ENCODE measurements at places on chromosomes 16 and 17.

DNA sequence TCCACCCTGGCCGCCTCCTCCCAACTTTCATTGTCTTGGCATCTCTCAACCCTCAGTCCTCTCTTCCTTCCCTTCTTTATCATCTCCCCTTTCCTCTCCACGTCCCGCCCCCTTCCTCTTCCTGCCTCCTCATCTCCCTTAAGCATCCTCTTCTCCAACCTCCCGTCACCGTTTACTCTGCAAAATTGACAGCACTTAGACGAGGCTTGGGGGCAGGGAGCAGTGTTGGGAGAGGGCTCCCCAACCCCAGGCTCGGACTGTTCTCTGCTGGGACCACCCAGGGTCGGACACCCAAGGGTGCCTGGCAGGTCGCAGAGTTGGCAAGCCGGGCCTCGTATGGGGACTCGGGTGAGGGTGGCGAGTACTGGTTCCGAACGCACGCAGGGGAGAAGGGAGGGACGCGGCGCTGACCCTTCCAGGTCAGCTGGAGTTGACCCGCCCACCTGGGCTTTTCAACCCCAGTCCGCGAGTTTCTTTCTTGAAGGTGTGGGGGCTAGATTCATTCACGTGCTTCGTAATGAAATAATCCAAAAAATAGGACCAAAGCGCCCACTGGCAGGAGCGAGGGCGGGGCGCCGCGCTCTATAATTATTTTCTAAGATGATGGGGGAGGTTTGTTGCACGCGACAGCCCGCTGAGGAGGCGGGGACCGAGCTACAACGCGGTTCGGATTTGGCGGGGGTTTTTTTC, 775 bp upstream of the PAGR1 start:
- peak; percentile 78 for DNase-seq

- no peak for DNase-seq
Measured at GRCh38 chr16:84842516-84843148, 22.8 kb downstream of the CRISPLD2 start.

DNA sequence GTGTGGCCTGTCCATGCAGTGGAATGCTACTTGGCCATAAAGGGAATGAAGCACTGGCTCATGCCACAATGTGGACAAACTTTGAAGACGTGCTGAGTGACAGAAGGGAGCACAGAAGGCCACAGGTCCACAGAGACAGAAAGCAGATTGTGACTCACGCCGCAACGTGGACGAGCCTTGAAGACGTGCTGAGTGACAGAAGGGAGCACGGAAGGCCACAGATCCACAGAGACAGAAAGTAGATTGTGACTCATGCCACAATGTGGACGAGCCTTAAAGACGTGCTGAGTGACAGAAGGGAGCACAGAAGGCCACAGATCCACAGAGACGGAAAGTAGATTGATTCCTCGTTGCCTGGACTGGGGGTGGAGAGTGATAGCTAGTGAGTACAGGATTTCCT, 19.2 kb downstream of the ZC3H18 start:
- no peak for DNase-seq

DNA sequence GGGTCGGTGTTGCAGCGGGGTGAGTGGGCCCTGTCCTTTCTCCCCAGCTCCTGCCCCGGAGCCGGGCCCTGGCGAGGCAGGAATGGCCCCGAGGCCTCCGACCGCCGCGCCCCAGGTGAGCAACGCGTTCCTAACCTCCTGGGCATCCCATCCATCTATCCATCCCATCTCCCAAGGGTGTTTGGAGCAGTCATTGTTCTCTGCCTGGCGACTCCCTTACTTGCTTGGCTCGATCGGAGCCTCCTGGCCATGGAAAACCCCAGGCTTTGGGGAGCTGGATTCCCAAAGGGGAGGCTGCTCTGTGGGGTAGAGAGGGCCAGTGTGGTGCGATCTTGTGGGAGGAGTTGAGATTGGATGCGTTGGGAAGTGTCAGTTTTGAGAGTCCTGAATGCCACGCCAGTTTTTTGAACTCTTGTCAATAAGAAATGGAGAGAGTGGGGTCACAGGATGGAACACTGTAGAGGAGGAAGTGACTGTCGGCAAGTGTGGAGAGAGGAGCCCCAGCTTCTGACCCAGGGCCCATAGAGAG, 684 bp downstream of the ZFP90 start:
- no peak for DNase-seq

DNA sequence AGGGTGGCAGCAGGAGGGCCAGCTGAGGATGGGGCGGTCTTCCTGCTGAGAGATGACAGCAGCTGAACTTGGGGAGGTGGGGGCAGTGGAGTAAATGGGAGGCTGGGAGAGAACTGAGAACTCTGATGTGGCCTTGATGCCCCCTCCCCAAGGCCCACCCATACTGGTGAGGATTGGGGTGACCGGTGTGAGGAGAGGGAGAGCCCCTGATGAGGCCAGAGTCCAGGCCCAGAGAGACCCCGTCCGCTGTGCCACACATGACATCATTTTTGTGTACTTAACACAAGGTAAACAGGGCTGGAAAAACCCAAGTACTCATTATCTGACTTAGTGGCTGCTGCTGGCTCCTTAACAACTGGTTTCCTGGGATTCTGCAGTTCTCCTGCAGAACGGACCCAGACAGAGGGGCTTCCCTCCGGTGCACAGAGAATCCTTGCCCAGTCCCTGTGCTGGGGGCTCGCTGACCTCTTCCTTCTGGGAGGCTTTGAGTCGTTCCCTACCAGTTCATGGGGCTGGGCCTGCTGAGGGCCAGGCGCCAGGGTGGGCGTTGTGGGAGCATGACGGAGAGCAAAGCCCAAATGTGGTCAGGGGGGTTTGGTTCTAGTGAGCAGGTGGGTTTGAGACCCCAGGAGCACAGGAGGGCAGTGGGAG, 207.6 kb downstream of the RAB11FIP4 start:
- DNase-seq: no peak

- no peak for DNase-seq
Measured at GRCh38 chr16:31149894-31150890, at the start of gene PRSS36. TSS of gene PRSS36 (minus strand) at chr16:31150066. CDS start at chr16:31150035, 31 bp downstream.

DNA sequence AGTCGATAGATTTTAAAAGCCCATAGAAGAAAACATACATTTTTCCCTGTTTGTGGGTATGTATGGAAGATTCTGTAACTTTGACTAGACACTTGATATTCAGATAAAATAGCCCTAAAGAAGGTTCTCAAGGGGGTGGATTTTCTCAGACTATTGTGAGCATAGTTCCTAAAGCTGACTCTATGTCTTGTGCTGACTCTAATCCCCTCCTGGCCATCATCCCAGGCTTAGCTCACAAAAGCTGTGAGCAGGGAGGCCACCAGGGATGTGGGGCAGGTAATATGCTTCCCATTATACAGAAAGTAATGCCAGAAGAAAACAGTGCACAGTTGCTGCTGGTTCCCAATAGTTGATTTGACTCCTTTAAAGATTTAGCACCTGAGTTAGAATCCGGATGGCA, 32.0 kb downstream of the CDH13 start:
- DNase-seq: no peak

All from sciatic nerve (tissue), 2 donors.